ENCODE measurements at places on chromosomes 7 and 10.

DNA sequence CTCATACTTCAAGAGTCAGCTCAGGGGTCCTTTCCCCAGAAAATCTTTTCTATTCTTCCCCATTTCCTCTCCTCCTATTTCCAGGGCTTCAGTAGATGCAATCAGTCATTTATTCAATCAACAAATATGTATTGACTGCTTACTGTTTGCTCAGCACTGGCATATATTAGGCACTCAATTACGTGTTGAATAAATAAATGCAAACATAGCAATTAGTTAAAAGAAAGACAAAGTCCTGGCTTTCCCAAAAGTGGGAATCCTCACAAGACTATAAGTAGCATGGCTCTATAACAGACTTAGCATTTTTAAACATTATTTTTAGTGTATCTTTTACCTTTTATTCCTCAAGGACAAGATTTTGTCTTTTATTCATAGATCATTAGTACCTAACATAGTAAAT lies 111.6 kb downstream of the CHCHD3 start:
- DNase-seq = no peak

- DNase-seq = no peak
Measured at GRCh38 chr7:66542049-66542448, 86.6 kb upstream of the KCTD7 start.

DNA sequence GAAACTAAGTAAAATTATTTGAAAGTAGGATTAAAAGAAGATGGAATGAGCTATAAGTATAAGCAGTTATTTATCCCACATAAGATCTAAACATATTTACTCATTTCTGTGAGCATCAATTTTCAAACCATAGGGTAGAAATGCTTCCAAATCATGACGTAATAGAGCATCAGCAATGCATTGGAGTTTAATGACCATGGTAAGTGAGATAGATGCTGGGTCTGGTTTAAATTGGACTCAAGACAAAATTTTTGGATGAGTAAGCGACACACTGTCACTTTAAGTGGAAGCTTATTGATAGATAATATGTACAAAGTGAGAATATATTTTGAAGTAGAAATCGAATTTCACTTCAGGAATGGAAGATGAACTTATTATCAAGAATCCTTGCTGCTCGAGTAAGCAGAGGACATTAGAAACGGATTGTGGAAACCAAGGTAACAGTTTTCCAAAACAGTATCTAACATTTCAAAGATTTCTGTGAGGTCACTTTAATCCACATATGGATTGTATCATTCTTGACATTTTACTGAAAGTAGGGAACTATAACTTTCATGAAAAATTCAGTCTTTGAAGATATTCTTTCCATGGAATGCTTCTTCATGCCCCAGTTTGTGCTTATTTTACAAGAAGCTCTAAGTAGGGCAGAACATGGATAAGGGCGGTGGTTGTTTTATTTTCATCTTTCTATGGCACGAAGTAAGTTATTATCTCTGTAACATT lies 85.8 kb downstream of the AGMO start:
- no peak for DNase-seq

GRCh38 chr10:17077346-17077781 lies 52.2 kb downstream of the CUBN start:
- no peak for DNase-seq

GRCh38 chr10:68950598-68950997 lies 5.4 kb upstream of the DDX21 start:
- DNase-seq = no peak

DNA sequence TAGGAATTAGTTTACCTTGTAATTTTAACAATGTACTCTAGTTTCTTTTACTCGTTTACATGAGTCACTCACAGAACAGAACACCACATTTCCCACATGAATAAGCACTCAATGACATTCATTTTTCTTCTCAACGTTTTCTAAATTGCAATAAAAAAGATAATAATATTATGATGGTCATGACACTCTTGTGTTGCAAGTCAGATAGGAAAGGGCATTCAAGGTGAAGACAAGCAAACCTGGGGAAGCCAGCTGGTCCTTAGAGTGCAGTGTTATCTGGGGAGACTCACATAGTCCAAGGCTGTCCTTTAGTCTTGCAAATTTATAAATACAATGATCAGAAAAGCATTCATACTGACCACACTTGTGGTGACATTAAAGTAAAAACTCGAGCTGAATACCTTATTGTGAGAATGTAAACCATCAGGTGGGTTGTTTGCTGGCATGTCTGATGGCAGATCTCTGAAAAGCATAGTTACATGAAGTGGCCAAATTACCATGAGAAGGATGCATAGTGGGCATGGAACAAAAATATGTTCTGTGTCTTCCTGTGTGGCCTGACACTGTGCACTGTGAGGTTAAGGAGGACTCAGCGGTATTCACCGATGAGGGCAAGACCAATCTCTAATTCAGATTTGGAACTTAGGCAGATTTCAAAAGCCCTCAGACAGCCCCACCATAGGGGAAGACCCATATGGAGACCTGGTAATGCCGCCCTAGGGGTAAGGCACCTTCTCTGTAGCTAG lies 158.9 kb upstream of the ASAH2 start:
- no peak for DNase-seq
